DMS53 (cell line): ENCODE measurements at places on chromosomes 7 and 10.

GRCh38 chr10:99791831-99792230 lies 9.4 kb downstream of the ABCC2 start:
- no peak for DNase-seq

DNA sequence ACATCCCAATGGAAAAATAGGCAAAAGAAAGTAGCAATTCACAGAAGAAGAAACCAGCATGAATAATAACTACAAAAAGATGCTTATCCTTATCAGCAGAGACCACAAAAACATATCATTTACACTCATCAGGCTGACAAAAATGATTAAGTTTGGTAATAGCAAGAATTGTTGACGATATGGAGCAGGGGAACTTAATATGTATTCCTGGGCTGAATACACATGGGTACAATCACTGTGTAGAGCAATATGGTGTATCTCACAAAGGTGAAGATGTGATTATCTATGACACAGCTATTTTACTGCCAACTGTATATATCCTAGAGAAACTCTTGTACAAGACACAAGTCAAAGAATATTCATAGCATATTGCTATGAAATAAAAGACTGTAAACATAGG lies 141.8 kb upstream of the NOBOX start:
- no peak for DNase-seq

GRCh38 chr7:15648461-15648961 lies 38.0 kb downstream of the MEOX2 start:
- DNase-seq = no peak

GRCh38 chr10:127527891-127528290 lies 21.2 kb upstream of the NPS start:
- DNase-seq = no peak

- DNase-seq = no peak
Observed at GRCh38 chr7:66464059-66464458, 164.6 kb upstream of the KCTD7 start.

DNA sequence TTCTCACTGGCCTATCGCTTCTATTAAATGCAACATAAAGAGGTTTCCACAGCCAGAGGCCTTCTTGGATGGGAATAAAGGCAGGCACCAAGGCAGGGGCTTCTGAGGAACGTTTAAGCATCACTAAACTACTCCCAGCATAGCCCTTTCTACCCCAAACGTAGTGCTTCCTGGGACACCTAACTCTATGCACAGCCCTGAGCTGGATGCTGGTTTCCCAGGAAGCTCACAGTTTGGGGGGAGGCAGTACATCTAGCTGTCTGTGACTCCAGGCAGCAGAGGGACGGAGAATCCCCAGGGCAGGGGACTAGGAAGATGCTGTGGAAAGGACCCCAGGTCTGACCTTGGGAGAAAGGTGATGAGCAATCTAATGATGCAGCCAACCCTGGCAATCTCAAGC lies 192.8 kb upstream of the ZMIZ1 start:
- DNase-seq = no peak

DNA sequence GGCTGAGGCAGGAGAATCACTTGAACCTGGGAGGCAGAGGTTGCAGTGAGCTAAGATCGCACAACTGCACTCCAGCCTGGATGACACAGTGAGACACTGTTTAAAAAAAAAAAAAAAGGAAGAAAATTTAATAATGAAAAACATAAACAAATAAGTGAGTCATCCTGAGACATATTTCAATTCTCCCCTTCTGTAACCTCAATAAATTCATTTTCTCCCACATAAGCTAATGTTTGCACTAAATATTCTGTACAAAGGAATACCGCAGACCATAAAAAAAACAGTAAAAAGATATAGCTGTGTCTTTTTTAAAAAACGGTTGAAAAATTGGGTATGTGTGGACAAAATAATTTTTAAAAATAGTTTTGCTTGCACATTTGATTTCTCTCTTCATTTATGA lies 654.0 kb downstream of the KCNMA1 start:
- no peak for DNase-seq

- DNase-seq = no peak
Observed at GRCh38 chr10:74329873-74330272, 178.9 kb downstream of the ADK start.
